ENCODE measurements at places on chromosomes 3 and 15.
A peak's percentile ranks its signal among the peaks of the same experiment; 100 is the strongest.

DNA sequence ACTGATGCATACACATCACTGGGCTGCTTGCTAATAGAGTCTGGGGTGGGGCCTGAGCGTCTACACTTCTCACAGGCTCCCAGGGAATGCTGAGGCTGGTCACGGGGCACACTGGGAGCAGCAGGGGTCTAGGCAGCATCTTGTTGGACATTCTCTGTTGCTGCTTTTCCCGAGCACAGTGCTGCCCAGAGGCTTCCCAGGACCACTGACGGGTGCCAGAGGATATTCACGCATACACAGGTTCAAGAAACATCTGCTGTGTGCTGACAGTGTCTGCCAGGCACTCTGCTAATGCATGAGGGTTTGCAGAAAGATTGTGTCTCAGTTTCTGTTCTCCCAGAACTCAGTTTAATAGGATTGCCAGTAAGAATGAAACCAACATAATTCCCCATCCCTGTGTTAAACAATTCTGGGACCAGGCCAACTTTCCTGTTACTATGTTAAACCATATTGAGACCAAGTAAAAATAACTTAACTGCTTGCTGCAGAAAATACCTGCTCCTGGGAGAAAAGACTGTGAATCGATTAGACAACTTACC is 23.9 kb upstream of the BCL2L10 start:
- DNase-seq, result peak; percentile 29

DNA sequence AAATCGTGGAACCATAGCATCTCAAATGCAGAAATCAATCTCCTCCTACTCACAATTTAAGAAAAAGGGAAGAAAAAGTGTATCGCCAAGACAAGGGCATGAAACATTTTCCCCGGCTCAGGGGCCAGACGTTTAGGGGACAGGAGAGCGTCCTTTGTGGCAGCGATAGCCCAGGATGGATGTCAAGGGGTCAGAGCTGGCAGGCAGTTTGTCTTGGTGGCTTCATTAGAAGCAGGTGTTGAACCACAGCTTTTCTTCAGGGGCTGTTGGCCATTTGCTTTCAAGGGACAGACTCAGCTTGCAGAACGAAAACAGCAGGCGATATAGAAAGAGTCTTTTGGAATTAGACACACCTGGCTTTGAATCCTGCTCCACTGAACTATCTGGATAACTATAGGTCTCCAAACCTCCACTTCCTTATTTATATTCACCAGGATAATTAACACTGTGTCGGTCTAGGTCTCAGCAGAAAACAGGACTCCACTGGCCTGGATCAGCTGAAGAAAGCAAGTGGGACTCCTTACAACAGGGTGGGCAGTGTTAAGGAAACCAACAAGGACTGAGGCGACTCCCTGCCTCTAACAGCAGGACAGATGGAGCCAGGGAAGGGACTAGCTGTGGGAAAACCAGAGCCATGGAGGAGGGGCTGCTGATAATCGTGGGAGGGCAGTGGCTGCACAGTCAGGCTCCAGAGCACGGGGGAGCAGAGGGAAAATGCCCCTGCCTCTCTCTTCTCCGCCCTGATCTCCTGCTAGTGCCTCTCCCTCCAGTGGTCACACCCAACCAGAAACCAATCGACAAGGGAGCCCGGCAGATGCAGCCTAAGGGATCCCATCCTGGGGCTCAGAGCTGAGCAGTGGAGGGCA is 123.6 kb downstream of the LIPC start:
- DNase-seq, result no peak

DNA sequence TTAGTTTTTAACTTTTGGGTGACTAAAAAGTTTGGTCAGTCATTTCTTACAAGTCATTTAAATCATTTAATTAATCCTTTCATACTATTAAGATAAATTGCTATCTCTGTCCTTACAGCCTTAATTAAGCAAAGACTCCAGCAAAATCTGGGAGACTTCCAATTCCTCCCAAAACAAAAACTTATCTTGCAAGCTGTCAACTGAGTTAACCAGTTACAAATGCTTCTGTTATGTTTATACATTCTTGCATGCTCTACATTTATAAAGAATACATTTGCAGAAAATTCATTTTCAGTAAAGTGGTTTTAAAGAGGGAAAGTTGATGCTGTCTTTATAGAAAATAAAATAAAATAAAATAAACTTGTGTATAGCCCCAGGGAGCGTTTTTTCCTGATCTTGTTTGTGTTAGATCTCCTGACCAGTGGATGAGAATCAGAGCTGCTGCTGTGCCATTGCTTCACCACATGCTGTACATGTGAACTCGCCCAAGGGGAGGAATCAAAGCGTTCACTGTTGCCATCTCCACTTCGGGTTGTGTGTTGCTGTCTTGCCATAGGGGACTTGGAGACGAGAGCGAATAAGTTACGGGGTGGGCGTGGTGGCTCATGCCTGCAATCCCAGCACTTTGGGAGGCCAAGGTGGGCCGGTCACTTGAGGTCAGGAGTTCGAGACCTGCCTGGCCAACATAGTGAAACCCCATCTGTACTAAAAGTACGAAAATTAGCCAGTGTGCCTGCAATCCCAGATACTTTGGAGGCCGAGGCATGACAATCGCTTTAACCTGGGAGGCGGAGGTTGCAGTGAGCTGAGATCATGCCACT is 5.5 kb downstream of the CCR4 start:
- DNase-seq, result no peak

GRCh38 chr3:169041677-169042171 is 621.8 kb downstream of the MECOM start:
- no peak for DNase-seq

DNA sequence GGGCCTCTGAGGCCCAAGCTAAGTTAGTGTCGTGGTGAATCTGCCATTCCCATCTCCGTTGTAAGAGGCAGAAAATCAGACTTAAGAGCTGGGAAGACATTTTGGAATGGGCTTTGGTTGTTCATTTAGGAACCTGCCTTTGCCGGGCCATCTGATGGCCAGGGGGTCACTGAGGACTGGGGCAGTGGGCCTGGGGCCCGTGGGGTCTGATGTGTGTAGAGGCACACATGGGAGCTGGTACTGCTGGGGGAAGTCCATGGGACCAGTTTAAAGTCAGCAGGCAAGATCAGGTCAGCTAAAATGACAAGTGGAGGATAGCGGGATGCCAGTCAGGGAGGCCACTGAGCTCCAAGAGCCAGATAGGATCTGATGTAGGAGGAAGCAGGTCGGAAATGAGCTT is 38.3 kb upstream of the RGMA start:
- no peak for DNase-seq

DNA sequence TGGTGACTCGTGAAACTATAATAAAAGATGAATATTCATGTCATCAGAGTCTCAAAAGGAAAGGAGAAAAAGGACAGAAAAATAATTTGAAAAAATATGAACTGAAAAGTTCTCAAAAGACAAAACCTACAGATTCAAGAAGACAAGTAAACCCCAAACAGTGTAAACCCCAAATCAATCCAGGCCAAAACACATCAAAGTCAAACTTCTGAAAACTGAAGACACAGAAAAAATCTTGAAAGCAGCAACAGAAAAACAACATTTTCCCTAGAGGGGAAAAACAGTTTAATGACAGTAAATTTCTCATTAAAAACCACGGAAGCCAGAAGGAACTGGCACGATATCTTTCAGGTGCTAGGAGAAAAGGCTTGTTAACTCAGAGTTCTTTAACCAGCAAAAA is 143.8 kb downstream of the PEAK1 start:
- DNase-seq, result no peak

- DNase-seq, result peak; percentile 76
These were observed 18.4 kb downstream of the CCK start for GRCh38 chr3:42247576-42248027.

GRCh38 chr3:17456650-17457049 is 285.8 kb downstream of the TBC1D5 start:
- no peak for DNase-seq

DNA sequence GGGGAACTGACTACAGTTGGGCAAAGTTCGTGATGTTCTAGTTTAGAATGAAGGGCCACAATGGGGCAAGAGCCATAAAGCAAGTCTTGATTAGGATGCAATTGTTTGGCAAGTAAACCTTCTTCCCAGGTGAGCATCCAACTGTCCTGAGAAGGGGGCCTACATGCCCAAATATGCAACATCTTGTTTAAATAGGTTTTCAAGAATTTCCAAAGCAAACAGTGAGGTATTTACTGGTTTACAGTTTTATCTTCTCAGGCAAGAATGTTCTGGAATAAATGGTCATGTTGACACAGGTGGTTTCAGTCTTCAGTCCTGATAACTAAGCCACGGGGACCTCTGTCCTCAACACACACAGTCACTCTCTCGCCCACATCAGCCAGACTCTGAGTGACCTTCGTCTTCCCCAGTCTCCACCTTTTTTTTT is 90.3 kb upstream of the FAM174B start:
- no peak for DNase-seq

DNA sequence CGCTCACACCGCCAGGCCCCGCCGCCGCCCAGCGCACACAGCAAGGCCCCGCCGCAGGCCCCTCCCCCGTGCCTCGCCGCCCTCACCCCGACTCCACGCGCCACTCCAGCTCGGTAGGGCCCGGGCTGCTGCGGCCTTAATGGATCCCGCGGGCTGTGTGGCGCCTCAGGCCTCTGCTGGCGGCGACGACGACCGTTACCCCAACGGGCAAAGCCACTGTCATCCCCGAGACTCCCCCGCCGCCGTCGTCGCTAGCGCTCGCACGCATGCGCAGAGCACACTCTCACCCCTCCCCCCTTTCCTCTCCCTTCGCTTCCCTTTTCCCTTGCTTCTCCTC is at the start of gene MSL2:
Gene MSL2, minus strand, starts transcription at position 272 of the 337 bp plus-strand sequence. CDS start 1,222 bp downstream, outside the sequence.
- no peak for DNase-seq

DNA sequence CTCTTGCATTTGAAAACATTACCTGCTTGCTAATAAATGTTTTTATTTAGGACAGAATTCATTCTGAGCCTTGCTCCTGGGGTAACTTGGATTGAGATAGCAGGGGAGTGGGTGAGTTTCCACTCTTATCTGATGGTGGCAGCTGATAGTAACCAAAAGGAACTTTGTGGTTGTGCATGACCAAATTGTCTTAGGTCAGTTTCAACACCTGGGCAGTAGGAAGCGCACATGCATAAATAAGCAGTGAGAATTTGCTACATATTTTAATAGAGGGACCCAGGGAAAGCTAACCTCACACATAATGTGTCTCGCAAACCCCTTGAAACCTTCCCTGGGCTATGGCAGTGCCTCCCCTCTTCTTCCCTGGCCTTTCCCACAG is 65.4 kb upstream of the XCR1 start:
- DNase-seq, result no peak

DNA sequence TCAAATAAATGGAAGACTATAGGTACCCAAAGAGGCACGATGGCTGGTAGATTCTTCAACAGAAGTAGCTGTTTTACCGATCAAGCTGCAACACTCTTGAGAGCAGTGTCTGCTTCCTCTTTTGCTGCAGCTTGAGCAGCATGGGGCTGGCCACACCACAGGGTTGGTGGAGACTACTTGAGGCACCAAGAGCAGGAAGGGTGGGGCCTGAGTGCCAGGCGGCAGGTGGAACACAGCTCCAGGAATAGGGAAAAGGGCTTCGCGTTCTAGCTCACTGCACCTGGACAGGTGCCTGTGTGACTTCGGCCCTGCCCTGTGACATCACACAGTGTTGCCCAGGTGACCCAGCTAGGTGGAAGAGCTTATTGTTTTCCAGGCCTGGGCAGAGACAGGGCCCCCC is at the start of gene CCDC33:
Gene CCDC33, plus strand, starts transcription at position 365 of the 400 bp plus-strand sequence. CDS start 394 bp downstream, outside the sequence.
- DNase-seq, result no peak

DNA sequence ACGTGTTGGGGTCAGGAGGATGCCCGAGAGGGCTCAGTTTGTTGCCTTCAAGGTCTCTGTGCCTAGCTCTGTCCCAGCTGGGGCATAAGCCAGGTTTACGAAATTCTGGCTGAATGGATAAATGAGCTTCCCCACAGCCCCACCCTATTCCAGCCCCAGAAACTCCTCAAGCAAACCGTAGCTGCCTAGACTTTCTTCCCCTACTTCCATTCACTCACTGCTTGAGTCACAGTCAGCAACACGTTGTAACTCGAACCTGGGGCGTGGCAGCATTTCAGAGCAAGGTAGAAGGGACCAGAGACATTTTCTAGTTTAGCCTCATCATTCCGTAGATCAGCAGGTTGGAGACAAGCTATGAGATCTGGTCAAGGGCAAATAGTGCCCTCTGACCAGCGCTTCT is 24.2 kb downstream of the NMNAT3 start:
- DNase-seq, result no peak

DNA sequence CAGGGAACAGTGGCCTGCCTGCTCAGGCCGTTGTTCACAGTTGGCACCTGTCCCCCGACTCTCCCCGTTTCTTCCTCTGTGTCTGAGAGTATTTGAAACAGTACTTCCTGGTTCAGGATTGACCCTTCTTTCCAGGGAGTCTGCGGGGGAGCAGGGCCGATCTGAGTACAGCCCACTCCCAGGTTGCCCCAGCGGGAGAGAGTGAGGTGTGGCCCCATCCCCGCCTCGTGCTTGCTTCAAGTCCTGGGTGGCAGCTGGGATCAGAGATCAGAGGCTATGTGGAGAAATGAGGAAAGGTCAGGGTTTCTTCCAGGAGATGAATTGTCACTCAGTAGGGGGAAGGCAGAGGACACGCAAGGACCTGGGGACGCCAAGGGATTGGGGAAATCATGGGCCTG is 6.5 kb upstream of the DLL4 start:
- DNase-seq, result no peak

DNA sequence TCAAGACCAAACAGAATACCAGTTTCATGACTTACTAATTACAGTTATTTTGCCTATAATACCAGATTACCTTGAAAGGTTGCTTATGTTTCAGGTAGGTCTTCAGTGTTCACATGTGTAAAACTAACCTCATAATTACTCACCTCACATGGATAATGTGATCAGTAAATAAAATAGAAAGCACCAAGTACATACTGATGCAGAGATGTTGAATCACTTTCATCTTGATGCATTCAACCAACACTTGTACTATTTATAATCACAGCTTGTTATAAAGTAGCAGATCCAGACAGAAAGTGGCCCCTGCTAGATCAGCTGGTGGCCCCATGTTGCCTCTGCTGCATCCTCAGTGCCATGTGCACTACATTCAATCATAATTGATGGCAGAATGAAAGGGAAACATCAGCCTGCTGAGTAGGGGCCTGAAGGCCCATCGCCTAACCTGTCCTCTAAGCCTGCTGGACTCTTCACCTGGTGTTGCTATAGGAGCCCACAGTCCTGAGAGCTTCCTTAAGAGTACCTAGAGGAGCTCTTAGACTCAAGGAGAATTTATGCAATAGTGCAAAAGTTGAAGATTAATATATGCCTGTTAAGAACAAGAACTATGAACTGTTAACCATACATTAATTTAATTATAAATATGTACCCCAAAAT is 154.3 kb downstream of the PLCL2 start:
- no peak for DNase-seq

- DNase-seq, result no peak
These were observed 46.4 kb upstream of the PRICKLE2 start for GRCh38 chr3:64271631-64272030.

GRCh38 chr15:25177955-25178801 is 223.4 kb downstream of the SNRPN start:
- DNase-seq, result no peak

- DNase-seq, result peak; percentile 59
These were observed 112.2 kb upstream of the ETV5 start for GRCh38 chr3:186220911-186221645.

GRCh38 chr3:13637311-13637891 is 88.5 kb downstream of the FBLN2 start:
- DNase-seq, result no peak
